NCI-H1417 (cell line): ENCODE measurements at places on chromosomes 2 and 18.

GRCh38 chr2:235291461-235291860 lies 202.4 kb upstream of the AGAP1 start:
- DNase-seq, result no peak

GRCh38 chr2:6993936-6994335 lies 76.7 kb downstream of the RNF144A start:
- no peak for DNase-seq

- DNase-seq, result no peak
These were observed 8.5 kb downstream of the ACOXL start for GRCh38 chr2:110740747-110741349.

DNA sequence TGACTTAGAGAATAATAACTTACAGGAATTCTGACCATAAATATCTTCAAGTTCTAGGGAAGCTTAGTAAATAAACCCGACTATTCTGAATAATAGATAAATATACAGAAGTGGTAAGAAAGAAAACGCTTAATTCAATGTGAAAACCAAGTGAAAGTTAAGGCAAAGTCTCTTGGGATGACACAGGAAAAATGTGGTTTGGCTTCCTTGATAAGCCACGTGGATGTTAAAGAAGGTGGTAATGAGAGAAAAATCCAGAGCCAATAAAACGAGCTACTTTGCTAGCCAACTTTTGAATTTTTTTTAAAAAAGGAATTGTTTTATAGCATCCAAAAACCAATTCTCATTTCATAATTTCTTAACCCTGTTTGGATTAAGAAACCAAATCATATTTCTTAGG lies 166.2 kb upstream of the VRK2 start:
- no peak for DNase-seq

GRCh38 chr2:241194811-241195210 lies 6.3 kb downstream of the ANO7 start:
- DNase-seq, result no peak

GRCh38 chr2:190972213-190972612 lies 41.8 kb downstream of the STAT1 start:
- no peak for DNase-seq

DNA sequence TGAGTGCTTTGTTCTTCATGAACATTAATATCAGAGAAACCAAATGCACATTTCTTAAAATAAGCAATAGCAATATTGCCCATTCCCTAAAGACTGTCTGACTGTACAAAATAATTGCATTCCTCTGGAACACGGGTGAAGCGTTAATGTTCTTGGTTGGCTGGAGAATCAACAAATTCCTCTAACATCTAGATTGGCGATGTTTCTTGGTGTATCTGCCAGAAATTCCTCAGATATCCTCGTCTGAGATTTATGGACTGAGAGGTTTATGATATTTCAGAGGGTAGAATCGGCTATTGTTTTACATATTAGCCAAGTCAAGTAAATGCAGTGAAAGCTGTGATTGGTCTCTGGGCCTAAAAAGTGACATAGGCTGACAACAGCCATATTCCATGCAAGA lies 27.1 kb upstream of the SPTBN1 start:
- no peak for DNase-seq

DNA sequence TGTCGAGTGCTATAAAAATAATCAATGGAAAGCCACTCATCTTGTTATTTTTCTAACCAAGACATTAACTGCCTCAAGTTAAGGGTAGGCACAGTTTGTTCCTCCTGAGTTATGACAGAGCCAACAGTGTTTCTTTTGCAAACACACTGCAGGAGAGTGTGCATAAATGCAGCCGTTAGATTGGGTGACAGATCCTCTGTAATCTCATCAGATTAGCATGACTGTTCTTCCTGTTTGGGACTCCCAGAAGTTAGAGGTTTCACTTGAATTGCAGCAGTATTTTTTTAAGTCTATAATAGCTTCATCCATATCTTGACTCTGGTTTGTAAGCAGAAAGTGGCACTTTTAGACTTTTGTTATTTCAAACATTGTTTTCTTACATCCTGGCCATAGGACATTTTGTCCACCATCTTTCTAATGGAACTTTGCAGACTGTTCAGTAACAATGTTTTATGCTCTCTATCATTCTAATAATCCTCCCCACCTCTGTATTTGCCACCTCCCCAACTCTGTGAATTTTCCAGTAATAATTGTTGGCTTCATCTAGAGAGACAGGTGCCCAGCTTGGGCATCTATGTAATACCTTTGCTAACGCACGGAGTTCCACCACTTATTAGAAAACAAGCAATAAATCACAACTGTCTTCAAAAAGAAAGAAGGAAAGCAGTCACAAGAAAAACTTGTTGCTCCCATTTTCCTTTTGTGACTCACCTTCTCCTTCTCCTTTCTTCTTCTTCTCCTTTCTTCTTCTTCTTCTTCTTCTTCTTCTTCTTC lies 560.0 kb downstream of the ADCYAP1 start:
- DNase-seq, result no peak
